ENCODE measurements at places on chromosomes 1 and 21.

DNA sequence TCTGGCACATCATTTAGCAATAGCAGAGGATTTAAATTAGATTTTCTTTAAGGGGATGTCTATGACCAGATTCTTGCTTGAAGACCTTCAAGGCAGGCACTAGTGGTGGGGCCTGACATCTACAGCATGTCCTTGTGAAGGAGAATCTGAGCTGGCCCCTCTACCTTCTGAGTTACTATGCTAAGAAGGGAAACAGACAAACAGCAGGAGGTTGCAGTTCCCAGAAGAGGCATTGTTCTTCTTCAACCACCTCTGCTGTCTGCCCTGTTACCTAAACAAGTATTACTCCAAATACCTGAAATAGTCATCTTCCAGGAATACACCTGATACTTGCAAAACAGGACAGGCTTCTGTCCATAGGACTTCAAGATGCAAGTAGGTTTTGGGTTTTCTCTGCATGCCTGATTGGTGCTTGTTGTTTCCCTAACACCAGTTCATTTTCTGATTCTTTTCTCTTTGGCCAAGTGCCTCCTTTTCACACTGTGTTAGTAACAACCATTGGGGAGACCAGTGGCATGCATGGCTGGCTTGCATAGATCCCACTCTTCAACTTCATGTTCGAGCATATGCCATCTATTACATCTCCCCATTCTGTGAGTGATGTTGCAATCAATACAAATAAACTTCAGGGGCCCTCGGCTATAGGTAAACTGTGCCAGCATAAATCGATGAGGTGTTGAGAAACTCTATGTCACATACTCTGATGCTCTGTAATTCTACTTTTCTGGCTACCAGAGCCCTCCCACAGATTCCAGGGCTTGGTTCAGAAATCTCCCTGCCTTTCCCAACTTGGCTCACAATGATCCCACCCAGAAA is 93.0 kb upstream of the DUSP10 start:
- no peak for DNase-seq

- no peak for DNase-seq
Measured at GRCh38 chr1:47983691-47984090, 13.5 kb downstream of the TRABD2B start.

- no peak for DNase-seq
Measured at GRCh38 chr1:43885279-43885801, 48.3 kb upstream of the ARTN start.

DNA sequence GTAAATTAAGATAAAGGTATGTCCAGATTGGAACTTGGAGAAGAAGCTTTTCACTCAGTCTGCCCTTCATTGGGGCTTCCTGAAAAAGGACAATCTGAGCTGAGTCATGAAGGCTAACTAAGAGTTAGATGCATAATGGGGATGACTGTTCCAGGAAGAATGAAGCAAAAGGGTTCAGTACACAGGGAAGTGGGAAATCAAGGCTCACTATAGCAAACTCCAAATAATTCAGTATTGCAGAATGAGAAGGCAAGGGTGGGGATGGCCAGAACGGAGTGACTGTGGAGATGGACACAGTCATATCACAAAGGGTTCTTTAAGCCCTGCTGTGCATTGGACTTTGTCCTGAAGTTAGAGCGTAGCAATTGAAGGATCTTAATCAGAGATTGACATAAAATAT is 158.3 kb downstream of the FGGY start:
- DNase-seq = no peak

DNA sequence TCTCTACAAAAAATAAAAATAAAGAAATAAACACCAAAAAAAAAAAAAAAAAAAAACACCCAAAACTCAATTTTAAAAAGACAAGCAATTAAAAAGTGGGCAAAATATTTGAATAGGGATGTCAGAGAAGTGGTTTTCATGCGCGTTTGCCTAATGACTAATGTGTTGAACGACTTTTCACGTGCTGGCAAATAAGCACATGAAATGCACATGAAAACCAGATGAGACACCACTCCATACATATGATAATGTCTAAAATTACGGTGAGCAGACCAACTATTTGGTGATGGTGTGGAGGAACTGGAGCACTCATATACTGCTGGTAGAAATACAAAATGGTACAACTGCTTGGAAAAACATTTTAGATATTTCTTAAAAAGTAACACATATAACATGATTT is 39.4 kb upstream of the UHMK1 start:
- no peak for DNase-seq

- no peak for DNase-seq
Measured at GRCh38 chr1:225694151-225694603, 41.3 kb upstream of the ENAH start.

- no peak for DNase-seq
Measured at GRCh38 chr21:44779417-44780136, 22.0 kb downstream of the UBE2G2 start.

DNA sequence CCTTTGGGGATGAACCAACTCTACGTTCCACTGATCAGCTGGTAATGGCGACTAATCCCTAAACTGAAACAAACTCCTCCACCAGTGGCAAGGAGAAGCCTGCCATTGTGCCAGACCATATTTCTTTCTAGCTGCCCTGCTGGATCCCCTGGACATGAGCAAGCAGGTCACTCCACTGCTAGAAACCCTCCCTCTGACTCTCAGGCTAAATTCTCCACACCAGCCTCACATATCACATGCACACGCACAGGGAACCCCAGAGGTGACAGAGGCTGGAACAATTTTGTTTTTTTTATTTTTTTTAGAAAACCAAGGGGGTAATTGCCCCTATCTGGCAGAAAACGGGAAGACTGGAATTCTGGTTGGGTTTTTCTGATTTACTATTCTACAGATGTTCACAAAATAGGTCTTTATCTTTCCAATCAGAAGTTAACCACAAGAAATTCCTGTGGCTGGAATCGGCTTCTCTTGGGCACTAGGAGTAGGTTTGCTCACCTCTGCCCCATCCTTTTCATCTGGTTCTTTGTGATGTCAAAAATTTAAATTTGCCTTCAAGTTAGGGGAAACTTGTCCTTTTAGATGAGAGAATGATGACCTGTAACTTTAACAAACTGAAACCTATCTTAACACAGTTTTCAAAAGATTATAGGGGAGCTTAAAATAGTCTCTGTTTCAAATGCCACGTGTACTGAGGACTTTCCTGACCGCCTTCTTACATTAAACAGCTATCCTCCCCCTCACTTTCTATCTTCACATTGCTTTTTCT is 258.1 kb downstream of the SDCCAG8 start:
- no peak for DNase-seq

GRCh38 chr1:6507037-6507428 is 15.6 kb upstream of the PLEKHG5 start:
- DNase-seq = no peak

DNA sequence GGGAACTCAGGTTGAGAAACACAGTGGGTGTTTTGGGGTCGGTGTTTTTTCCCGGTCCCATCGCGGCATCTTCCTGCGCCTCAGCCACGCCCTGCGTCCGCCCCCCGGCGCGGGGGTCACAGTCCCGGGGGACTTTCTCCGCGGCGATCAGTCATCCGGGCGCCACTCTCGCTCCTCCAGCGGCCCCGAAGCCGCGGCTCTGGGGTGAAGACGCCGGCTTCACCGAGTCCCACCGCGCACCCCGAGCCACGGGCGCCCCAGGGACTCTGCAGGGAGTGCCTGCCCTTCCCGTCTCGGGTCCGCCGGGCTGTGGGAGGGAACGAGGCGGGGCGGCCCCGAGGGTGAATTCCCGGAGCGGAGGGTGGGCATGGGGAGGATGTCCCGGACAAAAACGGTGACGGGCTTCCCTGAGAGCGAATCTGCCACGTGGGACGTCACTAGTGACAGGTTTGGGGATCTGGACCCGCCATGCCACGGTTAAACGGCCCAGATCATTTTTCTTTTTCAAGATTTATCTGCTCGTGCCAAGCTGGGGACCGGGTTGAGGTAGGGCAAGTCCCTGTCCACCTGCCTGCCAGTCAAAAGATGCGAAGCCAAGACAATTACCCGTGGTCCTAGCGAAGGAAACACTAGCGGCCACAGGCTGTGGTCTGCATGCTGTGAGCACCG is 717 bp upstream of the BATF3 start:
- DNase-seq = peak; percentile 68

DNA sequence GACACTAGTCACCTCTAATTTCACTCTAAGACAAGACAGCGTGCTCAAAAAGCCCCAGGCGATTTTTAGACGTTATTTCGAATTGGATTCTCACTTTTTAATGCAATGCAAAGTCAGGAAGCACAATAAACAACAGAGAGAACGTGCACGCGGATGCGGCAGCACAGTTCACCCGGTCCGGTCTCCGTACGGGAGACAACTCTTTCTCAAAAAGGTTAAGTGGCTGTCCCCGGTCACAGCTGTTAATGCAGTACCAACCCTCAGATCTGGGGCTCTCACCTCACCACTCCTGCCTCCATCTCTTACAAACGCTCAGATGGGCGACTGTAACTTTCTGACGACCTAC is 1.2 kb downstream of the HP1BP3 start:
- DNase-seq = no peak

- no peak for DNase-seq
Measured at GRCh38 chr1:115251856-115252255, 86.2 kb downstream of the NGF start.

GRCh38 chr1:214120951-214121350 is 133.2 kb downstream of the PROX1 start:
- no peak for DNase-seq

DNA sequence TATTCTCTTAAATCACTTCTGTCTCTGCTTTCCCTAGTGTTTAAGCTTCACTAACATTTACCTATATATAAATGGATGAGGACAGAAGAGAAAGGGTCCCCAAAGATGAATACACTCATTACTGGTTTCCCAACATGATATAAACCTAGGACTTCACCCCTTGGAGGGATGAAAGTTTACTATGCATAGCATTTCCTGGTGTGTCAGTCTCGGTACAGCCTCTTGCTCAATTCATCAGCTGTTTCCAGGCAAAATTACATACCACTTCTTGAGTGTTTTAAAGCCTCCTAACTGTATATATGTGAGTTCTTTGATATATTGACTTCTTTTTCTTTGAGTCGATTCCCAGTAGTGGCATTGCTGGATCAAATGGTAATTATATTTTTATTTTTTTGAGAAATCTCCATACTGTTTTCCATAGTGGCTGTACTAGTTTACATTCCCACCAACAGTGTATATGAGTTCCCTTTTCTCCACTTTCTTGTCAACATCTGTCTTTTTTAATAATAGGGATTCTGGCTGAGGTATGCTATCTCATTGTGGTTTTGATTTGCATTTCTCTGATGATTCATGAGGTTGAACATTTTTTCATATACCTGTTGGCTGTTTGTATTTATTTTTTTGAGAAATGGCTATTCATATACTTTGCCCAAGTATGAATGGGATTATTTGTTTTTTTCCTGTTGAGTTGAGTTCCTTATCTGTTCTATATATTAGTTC is 259.3 kb upstream of the CACYBP start:
- DNase-seq = no peak

GRCh38 chr1:71232166-71232763 is 151.4 kb upstream of the ZRANB2 start:
- no peak for DNase-seq

GRCh38 chr1:11868331-11868980 is 9.7 kb upstream of the NPPB start:
- no peak for DNase-seq

DNA sequence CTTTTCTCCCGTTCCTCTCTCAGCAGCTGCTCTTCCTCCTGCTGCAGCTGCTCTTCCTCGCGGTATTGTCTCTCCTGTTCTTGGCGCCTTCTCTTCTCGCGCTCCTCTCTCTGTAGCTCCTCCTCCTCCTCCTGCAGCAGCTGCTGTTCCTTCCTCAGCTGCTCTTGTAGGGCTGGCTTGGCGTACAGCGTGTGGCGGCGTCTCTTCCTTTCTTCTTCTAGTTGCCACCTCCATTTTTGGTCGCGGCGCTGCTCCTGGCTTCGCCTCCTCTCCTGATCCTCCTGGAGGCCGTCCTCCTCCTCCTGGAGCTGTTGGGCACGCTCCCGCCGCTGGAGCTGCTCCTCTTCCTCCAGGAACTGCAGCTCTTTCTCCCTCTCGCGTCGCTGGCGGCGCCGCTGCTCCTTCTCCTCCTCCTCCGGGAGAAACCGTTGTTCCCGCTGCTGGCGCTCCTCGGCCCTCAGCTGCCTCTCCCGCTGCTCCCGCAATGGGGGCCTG is 4.8 kb downstream of the TCHH start:
- peak; percentile 21 for DNase-seq

DNA sequence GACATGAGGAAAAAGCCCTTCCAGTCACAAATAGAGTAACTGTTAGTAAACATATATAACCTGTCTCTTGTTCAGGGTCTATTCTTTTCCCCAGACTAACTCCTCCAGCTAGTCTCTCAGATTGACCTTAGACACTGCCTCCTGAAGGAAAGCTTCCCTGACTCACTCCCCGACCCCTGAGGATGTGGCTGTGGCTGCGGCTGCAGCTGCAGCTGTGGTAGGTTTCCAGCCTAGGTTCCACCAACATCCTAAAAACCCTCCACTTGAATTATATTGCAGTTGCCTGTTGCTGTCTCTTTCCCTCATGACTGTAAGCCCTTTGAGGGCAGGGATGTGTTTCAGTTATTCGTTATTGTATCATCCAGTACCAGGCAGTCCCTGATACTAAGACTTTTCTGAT is 132.9 kb upstream of the C1orf21 start:
- no peak for DNase-seq

GRCh38 chr1:46804027-46804889 is 5.4 kb downstream of the CYP4B1 start:
- DNase-seq = no peak

- DNase-seq = no peak
Measured at GRCh38 chr1:117586747-117587498, 18.9 kb upstream of the TENT5C start.

GRCh38 chr1:15942661-15943327 is 33.1 kb downstream of the ZBTB17 start:
- DNase-seq = no peak

- DNase-seq = no peak
Measured at GRCh38 chr1:75785320-75785982, 605 bp upstream of the RABGGTB start.

DNA sequence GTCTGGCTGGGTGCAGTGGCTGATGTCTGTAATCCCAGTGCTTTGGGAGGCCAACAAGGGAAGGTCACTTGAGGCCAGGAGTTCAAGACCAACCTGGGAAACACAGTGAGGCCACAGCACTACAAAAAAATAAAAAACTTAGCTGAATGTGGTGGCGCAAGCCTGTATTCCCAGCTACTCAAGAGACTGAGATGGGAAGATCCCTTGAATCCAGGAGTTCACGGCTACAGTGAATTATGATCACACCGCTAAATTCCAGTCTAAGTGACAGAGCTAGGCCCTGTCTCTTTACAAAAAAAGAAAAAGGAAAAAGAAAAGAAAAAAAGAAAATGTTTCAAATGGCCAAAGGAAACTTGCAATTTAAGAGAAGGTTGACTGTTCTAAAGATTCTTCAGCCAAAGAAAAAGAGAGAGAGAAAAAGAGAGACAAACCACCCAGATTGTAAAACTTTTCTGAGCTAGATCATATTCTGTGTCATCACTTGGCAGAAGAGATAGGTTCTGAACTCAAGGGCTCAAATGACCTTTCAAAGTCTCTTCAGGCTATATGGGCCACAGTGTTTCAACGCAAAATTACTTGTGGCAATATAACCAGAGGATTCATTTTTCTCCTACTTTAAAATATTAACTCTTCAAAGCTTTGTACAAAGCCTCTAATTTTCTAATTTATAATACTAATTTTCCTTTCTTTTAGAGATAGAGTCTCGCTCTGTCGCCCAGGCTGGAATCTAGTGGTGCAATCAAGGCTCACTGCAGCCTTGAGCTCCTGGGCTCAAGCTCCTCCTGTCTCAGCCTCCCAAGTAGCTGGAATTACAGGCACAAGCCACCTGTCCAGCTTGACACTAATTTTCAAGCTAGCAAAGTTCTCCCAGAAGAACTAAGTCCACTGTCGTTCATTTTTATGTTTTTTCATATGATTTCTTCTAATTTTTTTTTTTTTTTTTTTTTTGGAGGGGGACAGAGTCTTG is 20.5 kb downstream of the ARID4B start:
- no peak for DNase-seq

Data from activated naive CD4-positive, alpha-beta T cell treated with anti-CD3 and anti-CD28 coated beads, Interleukin-2, amount 50 U/mL, for 16 hours (primary cell).